ENCODE measurements at places on chromosomes 13 and 19.

GRCh38 chr13:111881700-111882099 is 185.2 kb upstream of the SOX1 start:
- DNase-seq, result no peak

DNA sequence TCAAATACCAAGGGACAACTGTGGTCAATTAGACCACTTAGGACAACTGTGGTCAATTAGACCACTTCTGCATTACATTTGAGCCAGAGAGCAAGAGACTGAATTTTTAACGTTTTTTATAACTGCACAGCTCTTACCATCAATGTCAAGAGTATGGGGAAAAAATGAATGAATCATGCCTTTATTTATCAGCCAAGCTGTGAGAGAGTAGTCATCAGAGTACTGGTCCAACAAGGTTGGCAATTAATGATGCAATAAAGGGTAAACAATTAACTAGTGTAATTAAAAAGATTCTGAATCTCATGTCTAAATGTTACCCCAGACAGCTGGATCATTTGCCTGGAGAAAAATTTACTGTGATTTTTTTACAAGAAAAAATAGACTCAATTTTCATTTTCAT is 381.1 kb downstream of the LIG4 start:
- no peak for DNase-seq

DNA sequence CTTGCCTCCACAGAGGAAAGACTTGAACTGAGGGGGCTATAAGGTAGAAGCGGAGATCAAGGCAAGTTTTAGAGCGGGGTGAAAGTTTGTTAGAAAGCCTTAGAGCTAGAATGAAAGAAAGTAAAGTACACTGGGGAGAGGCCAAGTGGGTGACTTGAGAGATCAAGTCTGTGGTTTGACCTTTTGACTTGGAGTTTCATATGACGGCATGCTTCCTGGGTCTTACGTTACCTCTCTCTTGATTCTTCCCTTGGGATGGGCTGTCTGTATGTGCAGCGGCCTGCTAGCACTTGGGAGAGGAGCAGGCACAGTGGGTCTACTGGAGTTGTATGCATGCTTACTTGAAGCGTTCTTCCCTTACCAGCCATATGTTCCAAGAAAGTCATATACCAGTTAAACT is 1768.5 kb downstream of the PCDH9 start:
- no peak for DNase-seq

- DNase-seq, result peak; percentile 56
Observed at GRCh38 chr19:12956446-12957388, at the start of gene GADD45GIP1. TSS of gene GADD45GIP1 (minus strand) at chr19:12957223. CDS start at chr19:12957212, 11 bp downstream.

DNA sequence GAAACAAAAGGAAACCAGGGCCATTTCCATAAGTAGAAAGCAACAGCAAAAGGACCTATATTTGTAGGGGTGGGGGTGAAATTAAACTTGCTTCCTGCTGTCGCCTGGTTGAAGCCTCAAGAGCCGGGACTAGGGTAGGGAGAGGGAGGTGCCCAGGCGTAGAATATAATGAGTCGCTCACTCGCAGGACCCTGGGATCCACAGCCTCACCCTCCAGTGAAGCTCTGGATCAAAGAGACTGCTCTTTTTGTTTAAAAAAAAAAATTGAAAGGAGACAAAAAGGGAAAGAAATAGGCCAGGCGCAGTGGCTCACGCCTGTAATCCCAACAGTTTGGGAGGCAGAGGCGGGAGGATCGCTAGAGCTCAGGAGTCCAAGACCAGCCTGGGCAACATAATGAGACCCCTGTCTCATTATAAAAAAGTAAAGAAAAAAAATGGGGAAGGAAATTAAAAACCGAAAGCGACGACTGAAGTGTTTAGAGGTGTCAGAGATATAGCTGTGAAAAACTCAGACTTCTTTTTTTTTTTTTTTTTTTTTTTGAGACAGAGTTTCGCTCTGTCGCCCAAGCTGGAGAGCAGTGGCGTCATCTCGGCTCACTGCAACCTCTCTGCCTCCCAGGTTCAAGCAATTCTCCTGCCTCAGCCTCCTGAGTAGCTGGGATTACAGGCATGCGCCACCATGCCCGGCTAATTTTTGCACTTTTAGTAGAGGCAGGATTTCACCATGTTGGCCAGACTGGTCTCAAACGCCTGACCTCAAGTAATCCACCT is 10.9 kb upstream of the ADGRE5 start:
- peak; percentile 77 for DNase-seq

DNA sequence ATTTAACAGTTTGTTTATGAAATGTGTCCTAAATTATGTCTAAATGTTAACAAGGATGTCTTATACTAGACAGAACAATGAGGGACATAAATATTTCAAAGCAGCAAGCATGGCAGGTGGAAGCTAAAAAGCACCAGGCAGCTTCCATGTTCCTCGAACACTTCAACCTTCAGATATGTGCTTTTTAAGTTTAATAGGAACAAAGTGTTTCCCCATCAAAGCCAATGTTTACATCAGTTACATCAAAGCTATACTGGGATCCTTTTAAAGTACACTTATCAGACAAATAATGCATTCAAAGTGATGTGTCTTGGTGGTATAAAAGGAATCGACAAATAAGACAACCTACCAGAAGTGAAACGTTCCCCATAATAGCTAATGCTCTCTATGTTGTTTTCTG is 2841.1 kb upstream of the PCDH20 start:
- no peak for DNase-seq

DNA sequence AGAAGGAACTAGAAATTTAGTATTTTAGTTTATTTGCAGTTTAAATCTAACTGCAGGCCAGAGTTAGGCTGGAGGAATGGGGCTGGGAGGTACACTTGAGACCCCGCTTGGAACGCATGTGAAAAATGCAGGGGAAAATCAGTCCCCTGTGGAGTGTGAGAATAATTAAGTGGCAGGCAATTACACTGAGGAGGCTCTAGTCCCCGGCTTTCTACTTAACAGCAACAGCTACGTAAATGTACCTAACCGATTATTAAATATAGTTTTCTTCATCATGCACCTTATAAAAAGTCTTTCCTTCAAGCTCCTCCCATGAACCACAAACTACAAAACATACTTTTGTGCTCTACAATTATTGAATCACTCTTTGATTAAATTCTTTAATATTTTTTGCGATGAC is 804 bp downstream of the ZNF708 start:
- DNase-seq, result no peak

GRCh38 chr19:46133777-46134241 is 9.3 kb upstream of the IGFL3 start:
- no peak for DNase-seq
